Lower leg skin (tissue), 4 donors: ENCODE measurements at places on chromosomes 7 and 10. TPM values are rescaled to one million over a fixed set of nuclear protein-coding genes. Genes with fewer than 3 reads are reported as not detected.

DNA sequence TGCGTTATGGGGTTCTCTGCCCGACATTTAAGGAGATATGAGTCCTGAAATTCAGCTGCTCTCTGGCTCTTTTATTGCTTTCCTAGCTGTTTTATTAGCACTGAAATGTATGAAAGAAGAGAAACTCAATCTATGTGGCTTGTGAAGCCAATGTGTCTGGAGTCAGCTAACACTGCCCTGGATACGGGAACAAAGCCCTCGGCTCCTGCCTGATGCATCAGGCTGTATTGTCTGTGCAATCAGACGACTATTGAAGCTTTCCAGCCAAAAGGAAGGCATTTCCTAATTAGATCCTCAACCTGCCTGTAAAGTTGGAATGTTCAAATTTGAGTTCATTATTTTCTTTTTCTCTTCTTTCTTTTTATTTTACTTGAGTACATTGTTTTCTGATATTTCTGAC, 22.0 kb upstream of the TM9SF3 start:
- no peak for DNase-seq

PDCD4 gene
- total RNA-seq = 445 TPM

- no peak for DNase-seq
Observed at GRCh38 chr7:43196379-43196778, 83.9 kb downstream of the HECW1 start.

AKR1E2 gene
- 2.4 TPM for total RNA-seq

CC2D2B gene
- total RNA-seq = not detected

PPP2R2D gene
- total RNA-seq = 35.3 TPM

DNA sequence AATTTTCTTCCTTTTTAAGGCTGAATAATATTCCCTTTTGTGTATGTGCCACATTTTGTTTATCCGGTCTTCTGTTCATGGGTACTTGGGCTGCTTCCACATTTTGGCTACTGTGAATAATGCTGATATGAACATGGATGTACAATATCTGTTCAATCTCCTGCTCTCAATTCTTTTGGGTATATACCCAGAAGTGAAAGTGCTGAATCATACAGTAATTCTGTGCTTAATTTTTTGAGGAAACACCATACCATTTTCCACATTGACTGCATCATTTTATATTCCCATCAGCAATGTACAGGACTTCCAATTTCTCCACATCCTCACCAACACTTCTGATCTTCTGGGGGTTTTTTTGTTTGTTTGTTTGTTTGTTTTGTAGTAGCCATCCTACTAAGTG, 135.0 kb upstream of the INHBA start:
- DNase-seq = no peak

GRCh38 chr7:148999192-148999591, 29.1 kb downstream of the PDIA4 start:
- DNase-seq = no peak

DNA sequence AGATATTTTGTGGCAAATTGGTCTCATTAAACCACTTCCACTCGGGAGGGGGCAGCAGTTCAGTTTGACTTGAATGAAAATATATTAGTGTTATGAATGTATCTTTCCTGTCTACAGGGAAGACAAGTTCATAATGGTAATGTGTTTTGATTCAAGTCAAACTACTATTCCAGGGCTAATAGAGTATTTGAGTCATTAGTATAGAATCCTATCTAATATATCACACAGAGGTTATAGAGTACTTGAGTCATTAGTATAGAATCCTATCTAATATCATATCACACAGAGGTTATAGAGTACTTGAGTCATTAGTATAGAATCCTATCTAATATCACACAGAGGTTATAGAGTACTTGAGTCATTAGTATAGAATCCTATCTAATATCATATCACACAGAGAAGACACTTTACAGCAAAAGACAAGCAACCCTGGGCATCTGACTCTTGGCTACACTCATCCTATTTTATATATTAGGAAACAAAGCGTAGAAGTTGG, 199.7 kb upstream of the MAGI2 start:
- DNase-seq = no peak

- no peak for DNase-seq
Observed at GRCh38 chr10:17061418-17061817, 68.2 kb downstream of the CUBN start.

GRCh38 chr10:74669210-74669609, 157.2 kb upstream of the KAT6B start:
- DNase-seq = no peak

PTF1A gene
- not detected for total RNA-seq

SSC4D gene
- not detected for total RNA-seq

- no peak for DNase-seq
Observed at GRCh38 chr7:50333221-50333651, 28.7 kb downstream of the IKZF1 start.

THSD7A gene
- 2.6 TPM for total RNA-seq
